ENCODE measurements at places on chromosomes 4 and X.

DNA sequence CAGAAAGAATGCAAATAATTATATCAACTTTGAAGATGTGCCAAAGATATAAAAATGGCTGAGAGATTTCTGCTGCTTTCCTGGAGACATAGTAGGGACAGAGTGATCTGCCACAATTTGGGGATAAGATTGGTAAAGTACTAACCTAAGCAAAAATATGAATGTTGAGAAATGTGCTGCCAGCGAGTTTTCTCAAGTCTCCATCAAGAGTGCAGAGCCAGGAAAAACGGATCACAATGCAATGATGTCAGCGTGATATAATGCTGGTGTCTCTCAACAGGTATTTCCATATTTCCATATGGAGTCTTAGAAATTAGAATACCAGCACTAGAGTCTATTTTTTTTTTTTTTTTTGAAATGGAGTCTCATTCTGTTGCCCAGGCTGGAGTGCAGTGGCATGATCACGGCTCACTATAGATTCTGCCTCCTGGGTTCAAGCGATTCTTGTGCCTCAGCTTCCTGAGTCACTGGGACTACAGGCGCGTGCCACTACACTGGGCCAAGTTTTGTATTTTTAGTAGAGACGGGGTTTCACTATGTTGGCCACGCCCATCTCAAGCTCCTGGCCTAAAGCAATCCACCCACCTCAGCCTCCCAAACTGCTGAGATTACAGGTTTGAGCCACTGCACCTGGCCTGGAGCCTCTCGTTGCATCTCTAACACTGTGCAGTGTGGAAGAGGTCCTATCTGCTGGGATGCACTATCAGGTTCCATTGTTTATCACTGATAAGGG lies 893.5 kb downstream of the TRIML1 start:
- no peak for DNase-seq

DNA sequence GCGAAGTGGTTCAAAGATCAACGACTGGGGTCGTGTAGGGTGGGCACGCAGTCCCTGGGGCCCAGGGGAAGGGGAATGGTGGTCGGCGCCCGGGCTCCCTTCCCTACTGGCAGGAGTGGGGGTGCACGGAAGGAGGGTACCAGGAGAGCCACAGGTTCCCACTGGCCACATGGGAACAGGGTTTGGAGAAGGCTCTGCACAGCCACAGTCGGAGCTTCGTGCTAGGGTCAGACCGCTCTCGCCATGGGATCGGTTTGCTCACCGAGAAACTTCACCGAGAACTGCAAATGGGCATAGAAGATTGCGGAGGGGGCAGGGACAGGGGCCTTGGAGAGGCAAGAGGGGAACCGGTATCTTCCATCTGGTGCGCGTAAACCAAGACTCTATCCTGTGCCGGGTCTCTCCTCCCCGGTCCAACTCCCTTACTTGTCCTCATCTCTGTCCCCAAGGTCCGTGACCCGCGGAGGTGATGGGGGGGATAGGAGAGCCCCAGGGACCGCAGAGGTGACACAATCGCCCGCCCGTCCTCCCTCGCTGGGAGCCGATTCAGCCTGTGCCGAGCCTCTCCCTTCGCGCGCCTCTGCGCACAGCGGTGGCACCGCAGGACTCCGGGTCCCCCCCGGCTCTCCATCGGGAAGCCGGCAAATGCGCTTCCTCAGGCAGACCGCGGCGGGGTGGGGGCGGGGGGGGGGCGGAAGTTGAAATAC lies 1.0 kb downstream of the SCD5 start:
- peak; percentile 46 for DNase-seq

DNA sequence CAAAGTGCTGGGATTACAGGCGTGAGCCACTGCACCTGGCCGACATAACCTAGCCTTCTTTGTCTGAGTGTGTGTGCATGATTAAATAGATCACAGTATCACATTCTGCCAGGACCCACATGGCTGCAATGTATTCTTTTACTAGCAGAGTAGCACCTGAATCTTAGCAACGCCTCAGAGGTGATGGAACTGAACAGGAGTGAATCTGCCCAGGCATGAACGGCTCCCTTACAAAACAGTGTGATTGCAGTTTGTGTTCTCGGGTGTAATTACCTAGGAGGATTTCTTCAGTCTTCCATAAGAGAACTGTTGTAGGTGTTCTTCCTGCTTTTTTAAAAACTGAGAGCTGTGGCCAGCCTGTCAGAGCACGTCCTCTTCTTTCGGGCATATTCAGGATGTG lies 122.7 kb upstream of the STS start:
- peak; percentile 72 for DNase-seq

DNA sequence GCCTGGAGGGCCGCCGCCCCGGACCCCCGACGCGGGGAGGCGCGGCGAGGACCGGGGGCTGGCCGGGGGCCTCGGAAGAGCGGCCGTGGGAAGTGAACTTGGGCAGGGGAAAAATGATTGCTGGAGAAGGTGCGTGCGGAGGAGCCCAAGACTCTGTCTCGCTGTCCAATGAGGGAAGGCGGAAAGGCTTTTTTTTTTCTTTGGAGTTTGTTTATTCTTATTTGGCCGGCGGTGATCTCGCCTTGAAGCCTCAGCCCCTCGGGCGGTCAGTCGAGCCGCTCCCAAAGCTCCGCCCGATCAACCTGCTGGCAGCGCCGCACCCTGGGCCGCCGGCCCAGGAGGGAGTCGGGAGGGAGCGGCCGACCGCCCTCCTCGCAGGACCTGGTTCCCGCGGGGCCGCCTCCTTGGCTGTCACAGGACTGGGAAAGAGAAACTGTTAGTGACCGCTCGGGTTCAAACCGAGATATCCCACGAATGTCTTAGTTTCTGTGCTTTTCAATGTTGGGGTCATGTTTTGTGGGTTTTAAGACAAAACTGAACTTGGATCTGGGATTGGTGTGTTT lies 2.5 kb downstream of the CPEB2 start:
- DNase-seq, result peak; percentile 80

GRCh38 chr4:55269995-55270394 lies 76.0 kb upstream of the SRD5A3 start:
- DNase-seq, result no peak

- DNase-seq, result no peak
These were observed 51.3 kb downstream of the RNF150 start for GRCh38 chr4:141081921-141082395.

DNA sequence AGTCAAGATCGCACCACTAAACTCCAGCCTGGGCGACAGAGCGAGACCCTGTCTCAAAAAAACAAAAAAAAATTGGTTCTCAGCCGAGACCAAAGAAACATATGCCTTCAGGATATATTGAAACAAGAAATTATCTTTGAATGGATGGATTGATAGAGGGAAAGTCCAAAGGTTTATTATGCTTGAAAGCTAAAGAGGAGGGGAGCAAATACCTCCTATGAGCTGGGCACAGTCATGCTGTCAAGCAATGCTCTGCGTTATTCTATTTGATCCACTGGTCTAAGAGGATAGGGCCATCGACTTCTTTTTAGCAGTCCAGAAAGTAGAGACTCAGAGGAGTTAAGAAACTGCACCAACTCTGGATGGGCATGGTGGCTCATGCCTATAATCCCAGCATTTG lies 85.9 kb upstream of the SLC34A2 start:
- DNase-seq, result no peak

- DNase-seq, result peak; percentile 25
These were observed 235.3 kb downstream of the GPAT3 start for GRCh38 chr4:83771113-83771705.

DNA sequence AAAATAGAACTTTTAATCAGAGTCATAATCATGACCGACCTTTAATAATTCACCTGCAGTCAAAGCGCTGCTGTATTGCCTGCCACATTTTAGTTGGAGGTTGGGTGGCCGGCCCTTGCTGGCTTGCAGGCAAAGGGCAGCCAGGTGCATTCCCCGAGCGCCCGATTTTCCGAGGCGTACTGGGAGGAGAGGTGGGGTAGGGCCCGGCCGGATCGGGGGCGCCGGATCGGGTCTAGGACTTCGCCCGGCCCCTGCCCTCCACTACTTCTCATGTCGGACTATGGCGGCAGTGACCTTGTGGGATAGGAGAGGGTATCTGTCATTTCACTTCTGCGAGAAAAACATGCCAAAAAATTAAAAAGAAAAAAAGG lies 2.5 kb upstream of the RS1 start:
- DNase-seq, result no peak

DNA sequence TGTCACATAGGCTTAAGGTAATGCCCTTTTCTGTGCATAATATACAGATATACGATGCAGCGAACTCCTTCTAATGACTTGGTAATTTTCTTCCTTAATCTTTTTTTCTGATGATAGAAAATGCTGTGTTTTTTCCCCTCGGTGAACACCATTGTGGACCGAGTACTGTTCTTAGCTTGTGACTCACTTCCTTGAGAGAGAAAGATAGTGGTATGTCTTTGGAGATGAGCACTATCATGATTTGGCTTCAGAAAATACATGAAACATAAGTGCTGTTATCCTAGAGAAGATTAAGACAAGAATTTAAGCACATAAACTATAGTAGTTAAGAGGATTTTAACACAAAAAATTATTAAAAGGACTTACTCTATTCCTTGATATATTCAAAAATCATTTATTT lies 63.9 kb downstream of the RS1 start:
- no peak for DNase-seq

DNA sequence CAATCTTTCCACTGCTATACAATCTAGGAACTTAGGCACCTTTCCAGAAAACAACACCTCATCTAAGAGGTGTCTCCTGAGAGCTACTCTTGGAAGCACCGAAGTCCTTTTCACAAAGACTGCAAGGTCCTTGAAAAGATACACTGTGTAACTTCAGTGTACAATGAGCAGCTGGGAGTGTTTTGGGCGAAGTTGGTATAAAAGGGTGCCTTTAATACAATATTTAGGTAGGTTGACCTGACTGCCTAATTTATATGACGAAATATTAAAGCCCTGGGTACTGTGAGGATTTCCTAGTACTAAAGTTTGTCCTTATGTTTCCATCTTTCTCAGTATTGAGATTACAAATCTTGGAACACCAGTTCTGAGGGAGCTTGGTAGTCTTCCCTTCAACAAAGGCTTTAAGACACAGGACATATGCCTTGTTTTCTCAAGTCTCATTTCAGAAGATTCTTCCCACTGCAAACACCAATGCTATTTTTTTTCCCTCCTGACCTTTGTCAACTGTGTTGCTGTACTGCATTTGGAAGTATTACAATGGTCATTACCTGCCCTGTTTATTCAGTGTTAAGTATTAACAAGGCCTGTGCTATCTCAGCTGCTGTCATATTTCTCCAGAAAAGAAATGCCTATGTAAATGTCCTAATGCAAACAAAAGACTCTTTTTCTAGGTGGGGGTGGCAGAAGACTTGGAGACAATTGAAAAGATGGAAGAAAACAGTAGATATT lies 134.2 kb downstream of the MAML3 start:
- DNase-seq, result no peak

- no peak for DNase-seq
These were observed 26.4 kb downstream of the DOK7 start for GRCh38 chr4:3489451-3489962.

DNA sequence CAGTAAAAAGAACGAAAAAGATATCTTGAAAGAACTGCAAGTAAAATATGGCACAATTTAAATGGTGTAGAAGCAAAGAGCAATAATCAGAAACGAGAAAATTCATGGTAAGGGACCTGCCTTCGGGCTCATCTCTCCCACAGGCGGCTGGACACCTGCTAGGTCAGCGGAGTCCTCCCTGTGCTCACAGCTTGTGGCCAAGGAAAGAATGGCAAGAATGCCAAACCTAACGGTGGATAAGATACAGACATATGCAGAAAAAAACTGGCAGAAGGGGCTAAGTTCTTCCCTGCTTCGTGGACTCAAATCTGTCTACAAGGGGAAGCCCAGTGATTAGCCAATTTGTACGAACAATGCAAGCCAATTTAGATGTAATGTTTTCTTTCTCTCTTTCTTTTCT lies 152.1 kb upstream of the VCX start:
- DNase-seq, result no peak

DNA sequence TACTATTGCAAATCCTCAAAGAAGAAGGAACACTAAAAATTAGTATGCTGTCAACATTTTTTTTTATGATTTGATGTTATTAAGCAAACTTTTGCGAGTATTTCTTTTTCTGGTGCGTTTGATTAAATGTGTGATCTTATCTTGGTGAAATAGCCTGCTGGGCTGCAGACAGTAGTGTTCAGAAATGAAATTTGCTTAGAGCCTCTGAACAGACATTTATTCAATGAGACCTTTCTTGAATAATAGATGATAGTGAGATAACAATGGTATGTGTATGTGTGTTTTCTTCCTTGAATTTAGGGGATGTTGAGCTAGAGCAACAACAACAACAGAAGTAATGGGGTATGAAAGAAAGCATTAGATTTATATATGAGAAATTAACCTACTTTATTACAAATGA lies 12.7 kb downstream of the ADGRL3 start:
- no peak for DNase-seq

DNA sequence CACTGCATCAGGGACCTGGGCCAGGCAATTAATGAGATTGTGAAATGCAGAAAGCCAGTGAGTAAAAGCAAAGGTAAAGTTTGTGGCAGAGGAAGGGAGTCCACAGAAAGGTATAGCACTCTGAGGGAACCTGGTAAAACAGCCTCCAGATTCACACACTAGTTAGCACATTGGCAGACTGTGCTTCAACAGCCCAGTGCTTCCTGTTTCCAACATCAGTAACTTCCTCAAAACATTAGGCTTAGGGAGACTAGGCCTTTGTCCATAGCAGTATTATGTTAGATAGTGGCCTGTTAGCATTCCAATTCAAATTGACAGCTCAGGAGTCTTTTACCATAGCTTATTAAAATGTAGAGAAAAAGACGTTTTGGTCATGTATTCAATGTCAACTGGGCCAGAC lies 582.6 kb upstream of the ACTRT1 start:
- no peak for DNase-seq

DNA sequence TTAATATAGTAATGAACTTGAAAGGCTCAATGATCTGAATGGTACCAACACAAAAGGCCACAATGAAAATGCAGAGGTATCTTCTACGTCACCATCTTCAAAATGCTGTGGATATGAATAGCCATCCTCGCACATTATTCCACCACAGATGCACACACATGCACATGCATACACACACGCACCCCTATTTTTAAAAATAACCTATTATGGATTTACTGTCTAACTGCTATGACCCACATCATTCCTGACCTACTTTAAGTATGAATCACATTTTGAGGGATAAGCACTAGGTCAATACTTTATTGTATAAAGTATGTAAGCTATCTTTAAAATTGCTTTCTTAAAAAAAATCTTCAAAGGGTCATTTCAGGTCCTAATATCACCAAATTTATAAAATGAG lies 24.4 kb upstream of the CORIN start:
- no peak for DNase-seq

GRCh38 chr4:186699298-186699697 lies 24.4 kb downstream of the FAT1 start:
- peak; percentile 71 for DNase-seq

- no peak for DNase-seq
These were observed 3.7 kb downstream of the ADD1 start for GRCh38 chr4:2847302-2847871.

DNA sequence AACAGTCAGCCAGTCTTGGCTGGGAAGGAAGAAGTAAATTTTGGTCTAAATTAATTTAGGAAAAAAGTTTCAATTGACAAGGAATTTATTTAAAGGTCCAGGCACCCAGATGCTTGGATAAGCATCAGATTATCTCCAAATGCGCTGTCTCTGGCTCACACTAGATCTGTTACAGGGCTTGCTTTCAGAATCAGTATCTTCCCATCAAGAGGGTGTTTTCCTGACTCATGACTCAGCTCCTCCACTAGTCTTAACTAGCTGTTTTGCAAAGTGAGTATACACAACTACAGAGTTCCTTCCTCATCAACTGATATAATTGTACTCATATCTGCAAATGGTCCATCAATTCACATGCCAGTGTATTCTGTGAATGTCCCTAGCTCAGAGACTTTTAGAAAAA lies 482.1 kb upstream of the CPEB2 start:
- DNase-seq, result peak; percentile 67

GRCh38 chr4:173001571-173001970 lies 167.0 kb upstream of the GALNT7 start:
- DNase-seq, result peak; percentile 81

Data from mammary epithelial cell (primary cell).